Posterior vena cava (tissue), 2 donors: ENCODE measurements at places on chromosomes 16 and 17. TPM values are rescaled to one million over a fixed set of nuclear protein-coding genes. Genes with fewer than 3 reads are reported as not detected.

DNA sequence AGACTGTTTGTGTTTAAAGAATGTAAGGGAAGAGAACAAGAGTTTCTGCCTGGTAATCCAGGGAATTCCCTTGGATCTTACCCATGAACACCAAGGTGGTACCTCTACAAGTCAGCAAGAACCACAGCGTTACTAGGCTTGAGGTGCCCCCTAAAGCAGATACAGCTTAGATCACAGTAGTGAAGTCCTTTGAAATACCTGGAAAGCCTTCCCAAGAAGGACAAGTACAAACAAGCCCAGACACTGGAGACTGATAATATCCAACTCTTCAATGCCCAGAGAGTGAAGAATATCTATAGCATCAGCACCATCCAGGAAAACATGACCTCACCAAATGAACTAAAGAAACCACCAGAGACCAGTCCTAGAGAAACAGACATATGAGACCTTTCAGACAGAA, 3.8 kb upstream of the APPBP2 start:
- DNase-seq, result no peak

GRCh38 chr17:79090443-79091225, 16.0 kb downstream of the ENGASE start:
- no peak for DNase-seq

GRCh38 chr16:13982451-13982850, 62.5 kb downstream of the ERCC4 start:
- DNase-seq, result no peak

DNA sequence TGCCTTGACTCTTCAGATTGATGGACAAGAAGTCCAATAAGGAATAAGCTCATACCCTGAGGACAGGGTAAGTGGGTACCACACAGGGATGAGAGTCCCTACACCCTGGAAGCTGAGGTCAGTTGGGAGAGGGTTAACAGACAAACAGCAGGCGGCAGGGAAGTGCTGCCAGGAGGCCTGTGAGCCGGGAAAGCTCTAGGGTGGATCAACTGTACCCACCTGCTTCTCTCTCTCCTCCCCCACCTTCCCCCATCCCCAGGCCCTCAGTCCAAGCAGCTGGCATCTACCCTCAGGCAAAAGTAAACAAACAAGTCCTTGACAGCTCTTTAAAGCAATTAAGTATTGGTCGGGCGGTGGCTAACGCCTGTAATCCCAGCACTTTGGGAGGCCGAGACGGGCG, 20.7 kb upstream of the MYLK3 start:
- DNase-seq, result peak; percentile 26

- DNase-seq, result no peak
These were observed 35.1 kb upstream of the IL34 start for GRCh38 chr16:70611224-70611598.

PRSS33 gene
- total RNA-seq, result not detected

MARCHF10 gene
- not detected for total RNA-seq
